CD4-positive, alpha-beta T cell treated with Interferon alpha-2 for 1 hour (primary cell): ENCODE measurements at places on chromosomes 1 and 21.
A peak's percentile ranks its signal among the peaks of the same experiment; 100 is the strongest.

DNA sequence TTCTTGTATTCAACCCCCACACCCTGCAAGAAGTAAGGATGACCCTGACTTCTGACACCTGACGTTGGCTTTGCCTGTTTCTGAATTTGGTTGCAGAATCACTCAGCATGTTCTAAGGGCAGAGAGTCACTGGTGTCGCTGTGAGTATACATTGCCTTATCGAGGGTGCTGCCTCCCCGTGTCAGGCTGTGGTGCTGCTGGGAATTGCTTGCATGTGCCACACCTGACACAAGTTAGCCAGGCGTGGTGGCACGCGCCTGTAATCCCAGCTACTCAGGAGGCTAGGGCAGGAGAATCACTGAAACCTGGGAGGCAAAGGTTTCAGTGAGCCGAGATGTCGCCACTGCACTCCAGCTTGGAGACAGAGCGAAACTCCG lies 45.9 kb downstream of the WDR4 start:
- DNase-seq = peak; percentile 62

GRCh38 chr1:1683104-1683905 lies 9.3 kb downstream of the SLC35E2B start:
- DNase-seq = no peak

DNA sequence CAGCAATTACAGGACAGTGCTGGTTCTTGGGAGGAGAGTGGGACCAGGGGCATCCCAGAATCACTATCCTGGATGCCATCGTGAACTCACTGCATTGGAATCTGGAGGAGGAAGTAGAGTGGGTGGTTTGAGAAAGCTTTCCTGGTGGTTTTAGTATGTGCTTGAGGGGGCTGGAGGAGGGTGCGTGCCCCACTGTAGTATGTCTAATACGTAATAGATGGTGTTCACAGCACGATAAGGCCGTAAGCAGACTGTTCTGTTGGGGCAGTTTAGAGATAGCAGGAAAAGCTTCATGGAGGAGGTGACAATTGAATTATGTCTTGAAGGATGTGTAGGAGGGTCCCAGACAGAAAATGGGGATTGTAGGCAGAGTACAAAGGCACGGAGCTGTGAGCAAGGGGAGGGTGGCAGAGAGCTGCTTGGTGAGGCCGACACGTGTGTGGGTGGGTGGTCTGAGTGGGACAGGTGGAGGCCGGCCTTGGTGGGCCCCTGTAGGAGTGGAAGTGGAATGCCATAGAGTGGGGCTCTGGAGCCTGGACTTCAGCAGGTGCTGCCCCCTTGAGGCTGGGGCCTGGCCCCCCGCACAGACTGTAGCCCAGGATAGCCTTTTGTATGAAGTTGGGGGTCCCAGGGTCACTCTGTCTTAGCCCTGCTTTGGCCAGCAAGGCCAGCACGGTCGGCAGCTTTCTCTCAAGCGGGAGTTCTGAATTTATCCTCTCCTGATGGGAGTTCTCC lies 37.0 kb downstream of the IL6R start:
- DNase-seq = no peak

DNA sequence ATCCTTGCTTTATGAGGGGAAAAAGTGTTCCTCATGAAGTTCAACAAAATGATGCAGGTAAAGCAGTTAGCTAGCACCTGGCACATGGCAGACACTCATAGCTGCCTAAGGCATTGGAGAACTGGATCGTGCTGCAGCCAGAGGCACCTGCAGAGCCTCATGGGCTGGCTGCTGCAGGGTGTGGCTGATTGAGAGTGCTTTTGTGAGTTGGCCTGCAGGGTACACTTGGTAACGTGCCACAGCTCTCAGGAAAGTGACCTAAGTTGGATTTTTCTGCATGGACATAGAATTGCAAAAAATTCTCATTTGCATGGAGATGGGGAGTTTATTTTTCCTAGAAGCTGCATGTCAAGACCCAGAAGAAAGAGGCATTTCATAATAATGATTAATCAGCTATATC lies 31.6 kb upstream of the IL20 start:
- DNase-seq = no peak

GRCh38 chr1:35714921-35715567 lies 3.6 kb downstream of the C1orf216 start:
- DNase-seq = no peak

GRCh38 chr1:209560952-209561351 lies 22.6 kb upstream of the CAMK1G start:
- DNase-seq = no peak

- no peak for DNase-seq
Measured at GRCh38 chr21:32064281-32064910, 191.6 kb downstream of the HUNK start.

GRCh38 chr1:67484492-67484891 lies 54.3 kb upstream of the SERBP1 start:
- DNase-seq = no peak

DNA sequence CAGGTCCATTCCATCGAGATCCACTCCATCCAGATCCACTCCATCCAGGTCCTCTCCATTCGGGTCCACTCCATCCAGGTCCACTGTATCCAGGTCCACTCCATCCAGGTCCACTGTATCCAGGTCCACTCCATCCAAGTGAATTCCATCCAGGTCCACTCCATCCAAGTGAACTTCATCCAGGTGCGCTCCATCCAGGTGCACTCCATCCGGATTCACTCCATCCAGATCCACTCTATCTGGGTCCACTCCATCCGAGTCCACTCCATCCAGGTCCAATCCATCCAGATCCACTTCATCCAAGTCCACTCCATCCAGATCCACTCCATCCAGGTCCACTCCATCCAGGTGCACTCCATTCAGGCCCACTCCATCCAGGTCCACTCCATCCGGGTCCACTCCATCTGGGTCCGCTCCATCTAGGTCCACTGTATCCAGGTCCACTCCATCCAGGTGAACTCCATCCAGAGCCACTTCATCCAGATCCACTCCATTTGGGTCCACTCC lies 157.4 kb downstream of the HUNK start:
- DNase-seq = no peak

DNA sequence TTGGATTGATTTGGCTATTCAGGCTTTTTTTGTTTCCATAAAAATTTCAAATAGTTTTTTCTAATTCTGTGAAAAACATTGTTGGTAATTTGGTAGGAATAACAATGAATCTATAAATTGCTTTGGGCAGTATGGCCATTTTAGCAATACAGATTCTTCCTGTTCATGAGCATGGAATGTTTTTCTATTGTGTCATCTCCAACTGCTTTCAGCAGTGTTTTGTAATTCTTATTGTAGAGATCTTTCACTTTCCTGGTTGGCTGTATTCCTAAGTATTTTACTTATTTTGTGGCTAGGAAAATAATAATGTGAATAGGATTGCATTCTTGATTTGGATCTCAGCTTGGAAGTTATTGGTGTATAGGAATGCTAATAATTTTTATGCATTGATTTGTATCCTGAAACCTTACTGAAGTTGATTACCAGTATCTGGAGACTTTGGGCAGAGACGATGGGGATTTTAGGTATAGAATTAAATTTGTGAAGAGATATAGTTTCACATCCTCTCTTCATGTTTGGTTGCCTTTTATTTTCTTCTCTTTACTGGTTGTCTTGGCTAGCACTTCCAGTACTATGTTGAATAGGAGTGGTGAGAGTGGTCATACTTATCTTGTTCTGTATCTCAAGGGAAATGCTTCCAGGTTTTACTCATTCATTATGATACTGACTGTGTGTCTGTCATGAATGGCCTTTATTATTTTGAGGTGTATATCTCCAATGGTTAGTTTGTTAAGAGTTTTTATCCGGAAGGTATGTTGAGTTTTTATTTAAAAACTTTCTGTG lies 57.3 kb downstream of the DRAM2 start:
- no peak for DNase-seq

DNA sequence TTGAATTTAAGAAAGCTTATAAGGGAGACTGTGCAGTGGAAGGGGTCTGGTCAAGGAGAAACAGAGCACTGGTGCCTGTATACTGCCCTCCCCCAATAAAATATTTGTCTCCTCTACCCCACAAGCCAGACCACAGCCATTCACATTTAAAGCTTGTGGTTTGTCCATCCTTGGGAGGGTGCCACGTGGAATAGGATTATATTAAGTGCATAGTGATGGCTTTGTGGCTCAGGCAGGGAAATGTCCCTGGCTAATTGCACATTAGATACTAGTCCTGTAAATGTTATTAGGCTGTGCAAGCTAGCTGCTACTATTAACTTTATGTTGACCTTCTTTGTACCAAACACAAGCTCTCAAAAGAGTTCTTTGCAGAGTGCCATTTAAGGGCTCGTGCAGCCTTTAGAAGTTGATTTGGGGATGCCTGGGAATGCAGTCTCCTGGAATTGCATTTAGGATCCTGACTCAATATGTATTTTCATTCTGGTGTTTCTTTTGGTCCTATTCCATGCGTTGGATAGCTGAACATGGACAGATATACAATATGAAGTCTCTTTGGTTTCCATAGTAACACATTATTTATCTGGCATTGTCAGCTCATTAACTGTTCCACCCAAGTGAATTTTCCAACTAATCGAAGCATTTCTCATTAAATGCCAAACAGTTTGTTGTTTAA lies 210.6 kb downstream of the ROR1 start:
- no peak for DNase-seq

DNA sequence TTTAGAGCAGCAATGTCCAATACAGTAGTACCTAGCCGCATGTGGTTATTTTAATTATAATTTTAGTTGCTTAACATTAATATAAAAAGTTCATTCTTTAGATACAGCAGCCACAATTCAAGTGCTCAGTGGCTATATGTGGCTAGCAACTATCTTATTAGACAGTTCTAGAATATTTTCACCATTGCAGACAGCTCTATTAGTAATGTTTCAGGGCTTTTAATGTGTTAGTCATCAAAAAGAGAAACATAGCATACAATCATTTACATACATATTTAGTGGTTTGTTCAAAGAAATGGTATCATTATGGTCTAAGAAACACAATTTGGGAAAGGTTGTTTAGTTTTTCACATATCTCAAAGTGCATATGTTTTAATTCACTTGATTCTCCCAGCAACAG lies 66.6 kb upstream of the DYNLT5 start:
- DNase-seq = no peak
